ENCODE measurements at places on chromosomes 11 and 22. TPM values are rescaled to one million over a fixed set of nuclear protein-coding genes. Genes with fewer than 3 reads are reported as not detected.

Gene DCHS1
- total RNA-seq, result 4.1 TPM

- no peak for DNase-seq
These were observed 17.0 kb downstream of the MRGPRD start for GRCh38 chr11:68963779-68964178.

Gene C22orf23
- 0.09 TPM for total RNA-seq

Gene GPHA2
- 13.3 TPM for total RNA-seq

GRCh38 chr22:44735518-44736428 is 16.6 kb upstream of the ARHGAP8 start:
- DNase-seq, result peak; percentile 78

All from pancreas (tissue), 10 donors.